Stimulated activated CD4-positive, alpha-beta T cell treated with anti-CD3 and anti-CD28 coated beads, Interleukin-12 subunit alpha, Interleukin-12 subunit beta, amount 100 ng/mL, for 48 hours (primary cell): ENCODE measurements at places on chromosomes 3 and 15.

DNA sequence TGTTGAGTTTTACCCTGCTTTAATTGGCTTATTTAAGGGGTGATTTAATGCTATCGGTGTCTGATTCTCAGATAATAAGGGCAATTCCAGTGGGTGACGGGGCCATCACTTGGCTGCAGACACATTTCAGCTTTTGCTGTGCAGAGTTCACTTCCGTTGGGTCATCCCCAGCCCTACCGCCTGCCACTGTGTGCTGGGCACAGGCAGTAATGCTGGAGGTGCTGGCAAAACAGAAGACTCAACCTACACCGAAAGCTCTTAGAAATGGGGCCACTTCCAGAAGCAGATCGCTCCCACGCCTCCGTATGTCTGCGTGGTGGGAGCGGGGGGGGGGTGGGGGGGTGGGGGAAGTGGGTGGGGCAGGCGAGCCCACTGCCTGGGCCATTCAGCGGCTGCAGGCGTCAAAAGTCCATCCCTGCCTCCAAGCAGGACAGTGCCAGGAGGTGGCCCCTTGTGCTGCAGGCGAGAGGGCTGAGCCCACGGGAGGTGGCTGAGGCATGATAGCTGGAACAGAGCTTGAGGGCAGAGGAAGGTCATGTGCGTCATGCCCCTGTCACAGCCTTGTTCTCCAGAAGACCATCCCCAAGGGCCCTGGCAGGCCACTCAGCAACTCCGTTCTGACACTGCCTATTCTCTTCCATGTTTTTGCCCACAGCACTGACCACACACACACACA lies 128.3 kb downstream of the ATP10A start:
- DNase-seq: no peak

DNA sequence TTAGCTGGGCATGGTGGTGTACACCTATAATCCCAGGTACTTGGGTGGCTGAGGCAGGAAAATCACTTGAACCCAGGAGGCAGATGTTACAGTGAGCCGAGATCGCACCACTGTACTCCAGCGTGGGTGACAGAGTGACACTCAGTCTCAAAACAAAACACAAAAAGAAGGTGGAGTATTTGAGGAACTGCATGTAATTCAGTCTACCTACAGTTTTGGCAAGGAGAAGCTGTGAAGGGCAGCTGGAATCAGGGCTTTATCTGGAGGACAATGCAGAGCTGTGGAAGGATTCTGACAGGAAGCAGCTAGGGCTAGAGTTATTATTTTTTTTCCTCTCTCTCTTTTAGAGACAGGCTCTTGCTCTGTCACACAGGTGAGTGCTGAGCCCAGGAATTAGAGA lies 6.8 kb downstream of the H1-8 start:
- DNase-seq: no peak

GRCh38 chr3:148718982-148719862 lies 21.5 kb downstream of the AGTR1 start:
- no peak for DNase-seq

DNA sequence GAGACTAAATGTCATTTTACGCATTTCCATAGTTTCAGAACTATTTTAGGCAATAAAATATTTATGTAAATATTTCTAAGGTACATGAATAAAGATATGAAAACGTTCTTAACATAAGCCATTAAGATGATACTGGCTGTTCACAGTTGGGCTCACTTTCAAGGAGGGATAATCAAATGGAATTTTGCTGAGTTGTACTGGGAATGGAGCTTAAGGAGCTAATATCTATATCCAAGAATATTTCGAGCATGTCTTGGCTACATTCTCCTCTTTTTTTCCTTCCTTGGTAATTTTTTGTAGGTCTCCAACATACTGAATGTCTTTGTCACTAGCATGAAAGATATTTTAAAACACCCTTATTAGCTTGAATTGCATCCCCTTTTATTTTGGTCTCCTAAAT lies 383.4 kb downstream of the RAP2B start:
- DNase-seq: no peak

GRCh38 chr3:138593488-138594149 lies 441 bp downstream of the CEP70 start:
- no peak for DNase-seq

DNA sequence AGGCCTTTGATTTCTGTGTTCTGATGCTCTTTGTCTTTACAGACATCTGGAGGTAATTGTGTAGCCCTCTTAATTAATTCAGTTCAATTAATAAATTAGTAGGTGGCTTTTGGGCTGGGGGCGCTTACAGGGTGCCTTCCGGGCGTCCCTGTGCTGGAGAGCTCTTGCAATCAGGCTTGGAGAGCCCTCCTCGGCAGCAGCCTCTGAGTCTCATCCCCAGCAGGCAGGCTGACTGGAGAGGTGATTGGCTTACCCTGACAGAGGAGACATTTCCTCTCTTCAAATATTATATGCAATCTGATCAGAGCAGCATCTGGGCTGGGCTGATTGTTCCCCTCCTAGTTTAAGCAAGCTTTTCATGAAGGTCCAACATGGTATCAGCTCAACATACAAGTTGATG lies 250.7 kb downstream of the LPP start:
- DNase-seq: no peak

- no peak for DNase-seq
Observed at GRCh38 chr15:66773129-66773873, 71.3 kb downstream of the SMAD6 start.

GRCh38 chr15:26157081-26157480 lies 294.0 kb upstream of the ATP10A start:
- no peak for DNase-seq

DNA sequence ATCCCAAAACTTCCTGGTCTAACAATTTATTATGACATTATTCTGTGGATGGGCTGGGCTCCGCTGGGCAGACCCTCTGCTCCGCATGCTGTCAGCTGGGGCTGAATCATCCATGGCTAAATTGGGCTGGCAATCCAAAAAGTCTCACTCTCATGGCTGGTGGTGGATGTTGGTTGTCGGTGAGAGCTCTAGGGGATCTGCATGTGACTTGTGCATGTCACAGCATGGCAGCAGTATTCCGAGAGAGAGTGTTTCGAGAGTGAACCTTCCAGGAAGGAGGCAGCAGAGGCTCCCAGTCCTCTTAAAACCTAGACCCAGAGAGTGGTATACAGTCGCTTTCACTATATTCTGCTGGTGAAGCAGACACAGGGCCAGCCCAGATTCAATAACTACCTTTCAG lies 9.9 kb downstream of the RARB start:
- no peak for DNase-seq

GRCh38 chr3:132721479-132722164 lies 587 bp downstream of the NPHP3 start:
- DNase-seq: no peak

- DNase-seq: no peak
Observed at GRCh38 chr3:150006794-150007193, 36.1 kb upstream of the PFN2 start.

DNA sequence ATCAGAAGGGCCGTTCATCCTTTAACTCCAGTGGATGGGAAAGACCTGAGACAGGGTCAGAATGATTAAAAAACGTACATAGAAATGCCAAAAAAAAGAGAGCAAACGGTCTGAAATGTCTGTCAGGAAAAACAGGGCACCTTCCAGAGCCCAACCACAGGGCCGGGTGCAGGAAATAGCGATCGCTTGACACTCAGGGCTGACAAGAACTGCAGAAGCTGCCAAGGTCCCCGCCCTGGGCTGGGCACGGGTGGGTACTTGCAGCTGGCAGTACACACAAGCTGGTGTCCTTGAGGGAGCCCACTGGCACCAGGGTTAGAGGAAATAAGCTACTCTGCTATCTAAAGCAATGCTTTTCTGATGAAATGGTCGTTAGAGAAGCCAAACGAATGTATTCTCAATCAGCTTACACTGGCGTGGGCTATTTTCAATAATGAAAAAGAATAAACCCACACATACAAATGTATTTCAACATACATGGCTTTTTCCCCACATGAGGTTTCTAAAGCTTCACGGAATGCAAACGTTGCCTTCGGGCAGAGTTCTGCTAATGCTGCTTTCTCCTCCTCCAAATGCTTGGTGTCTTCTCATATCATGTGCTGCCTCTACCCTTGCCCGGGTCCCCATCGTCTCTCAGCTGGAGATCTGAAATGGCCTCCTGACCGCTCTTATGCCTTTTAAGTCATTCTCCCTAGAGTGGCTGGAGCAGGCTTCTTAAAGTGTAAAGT lies 15.6 kb downstream of the FRMD4B start:
- DNase-seq: no peak

DNA sequence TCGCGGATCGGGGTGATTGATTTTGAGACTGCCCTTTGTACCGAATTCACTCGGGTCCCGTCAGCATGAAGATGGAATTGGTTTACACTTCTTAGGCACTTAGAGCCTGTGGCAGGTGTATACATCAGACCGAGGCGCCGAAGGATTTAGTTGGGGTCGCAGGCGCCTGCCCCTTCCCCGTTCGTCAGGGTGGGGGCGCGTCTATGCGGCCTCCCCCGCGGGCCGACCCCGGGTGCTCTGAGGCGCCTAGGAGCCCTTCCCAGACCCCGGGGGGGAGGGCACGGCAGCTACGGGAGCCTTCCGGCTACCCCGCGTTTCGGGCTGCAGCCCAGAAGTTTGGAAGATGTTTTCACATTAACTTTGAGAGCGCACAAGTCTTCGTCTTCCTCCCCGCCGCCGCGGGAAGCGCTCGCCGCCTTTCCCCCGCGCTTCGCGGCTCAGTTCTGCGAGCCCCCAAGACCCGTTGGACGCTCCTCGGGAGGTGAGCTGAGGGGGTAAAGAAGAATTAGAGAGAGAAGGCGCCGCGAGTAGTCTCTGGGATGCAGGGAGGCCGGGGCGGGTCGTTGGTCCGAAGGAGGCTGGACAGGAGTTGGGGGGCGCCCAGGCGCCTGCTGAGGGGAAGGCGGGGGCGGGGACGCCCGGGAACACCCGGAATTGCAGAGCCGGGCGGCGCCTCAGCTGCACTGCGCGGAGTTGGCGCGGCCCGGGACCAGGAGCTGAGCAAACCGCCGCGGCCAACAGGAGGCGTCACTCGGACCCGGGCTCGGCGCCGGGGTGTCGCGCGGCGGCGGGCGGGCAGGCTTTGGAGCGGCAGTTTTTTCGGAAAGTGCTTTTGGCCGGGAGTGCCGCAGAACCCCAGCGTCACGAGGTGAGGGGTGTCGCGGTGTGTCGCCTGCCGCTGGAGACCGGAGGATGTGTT lies 780 bp downstream of the TIPARP start:
- peak; percentile 15 for DNase-seq

DNA sequence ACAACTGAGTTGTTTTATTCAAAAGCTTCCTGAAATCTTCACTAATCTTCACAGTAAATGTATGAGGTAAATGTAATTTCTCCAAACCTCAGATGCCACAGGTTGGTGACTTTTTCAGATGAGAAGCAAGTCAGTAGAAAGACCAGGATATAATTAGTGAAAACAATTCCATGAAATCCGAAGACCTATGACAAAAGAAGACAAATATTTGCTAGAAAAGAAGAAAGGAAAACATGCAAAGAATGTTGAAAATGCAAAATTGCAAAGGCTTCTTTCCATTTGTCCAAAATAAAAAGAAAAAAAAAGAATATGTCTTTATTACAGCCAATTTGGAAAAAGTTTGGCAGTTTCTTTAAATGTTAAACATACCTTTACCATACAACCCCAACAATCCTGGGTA lies 88.3 kb upstream of the MYRIP start:
- DNase-seq: no peak

DNA sequence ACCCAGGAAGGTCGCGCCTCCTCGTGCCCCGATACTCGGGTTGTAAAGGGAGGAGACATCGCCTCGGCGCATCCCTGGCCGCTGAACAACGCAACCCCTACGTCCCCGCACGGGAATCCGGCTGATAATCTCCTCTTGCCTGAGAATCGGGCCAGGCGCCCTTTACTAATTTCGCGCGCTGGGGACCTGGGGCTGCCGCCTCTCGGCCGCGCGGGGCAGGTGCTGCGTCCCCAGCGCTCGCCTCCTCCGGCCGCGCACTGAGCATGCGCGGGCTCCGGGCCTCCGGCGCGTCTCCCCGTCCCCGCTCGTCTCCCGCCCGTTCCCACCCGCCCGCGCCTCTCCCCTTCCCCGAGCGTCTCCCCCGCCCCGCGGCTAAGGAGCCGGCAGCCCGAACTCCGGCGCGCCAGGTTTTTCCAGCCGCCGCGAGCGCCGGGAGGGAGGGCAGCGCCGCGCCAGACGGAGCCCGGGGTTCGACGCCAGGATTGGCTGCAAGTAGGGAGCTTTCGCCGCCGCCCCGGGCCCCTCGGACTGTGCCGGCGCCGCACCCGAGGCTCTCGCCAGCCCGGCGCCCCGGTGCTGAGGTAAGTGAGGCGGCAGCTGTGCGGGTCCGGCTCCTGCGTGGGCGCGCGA lies at the start of gene CNTN4:
TSS of gene CNTN4 (plus strand) at position 469 of the 630 bp plus-strand sequence.
- DNase-seq: no peak

- DNase-seq: no peak
Observed at GRCh38 chr15:101252836-101253235, 988 bp upstream of the CHSY1 start.

DNA sequence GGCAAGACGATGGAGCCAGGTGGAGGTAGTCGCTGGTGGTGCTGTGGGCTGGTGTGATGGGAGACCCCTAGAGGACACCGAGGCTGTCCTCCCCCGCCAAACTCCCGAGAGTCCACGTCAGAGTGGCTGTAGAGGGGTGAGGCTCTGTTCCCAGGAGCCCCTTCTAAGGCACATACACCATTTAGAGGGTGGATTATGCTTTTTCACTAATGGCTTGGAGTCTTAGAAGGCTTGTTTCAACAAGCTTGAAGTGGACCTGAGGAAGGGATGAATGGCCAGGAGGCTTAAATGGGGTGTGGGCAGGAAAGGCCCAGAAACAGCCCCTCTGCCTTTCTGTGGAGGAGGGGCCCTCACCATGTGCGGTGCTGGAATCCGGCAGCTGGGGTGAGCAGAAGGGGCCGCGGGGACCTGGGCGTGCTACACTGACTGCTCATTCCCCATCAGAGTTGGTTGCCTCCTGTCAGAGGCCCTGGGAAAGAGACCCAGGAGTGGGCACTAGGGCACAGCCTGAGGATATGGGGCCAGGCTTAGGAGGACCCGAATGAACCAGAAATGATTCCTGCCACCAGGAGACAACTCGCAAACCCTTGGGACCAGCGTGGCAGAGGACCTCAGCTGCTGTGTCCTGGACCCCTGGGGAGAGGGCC lies 66.2 kb downstream of the FEM1B start:
- no peak for DNase-seq

DNA sequence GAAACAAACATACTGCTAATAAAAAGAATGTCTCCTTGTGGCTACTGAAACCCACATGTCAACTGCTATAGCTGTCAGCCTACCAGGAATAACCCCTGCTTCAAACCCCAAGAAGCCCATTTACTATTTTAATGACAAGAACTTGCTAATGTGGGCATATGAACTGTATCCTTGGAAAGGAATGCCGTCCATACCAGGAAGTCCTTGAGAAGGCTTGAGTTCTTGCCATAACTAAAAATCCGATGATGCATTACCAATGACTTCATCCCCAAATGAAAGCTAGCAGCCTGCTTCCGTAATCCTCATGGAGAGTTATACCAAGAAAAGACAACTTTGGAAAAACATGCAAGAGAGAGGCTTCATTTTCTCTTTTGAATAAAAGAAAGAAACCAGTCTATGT lies 34.8 kb downstream of the MINDY4B start:
- no peak for DNase-seq
